Stimulated activated CD8-positive, alpha-beta memory T cell treated with anti-CD3 and anti-CD28 coated beads, Interleukin-2, amount 100 ng/mL, for 1 hour (primary cell): ENCODE measurements at places on chromosomes 6 and 20.

DNA sequence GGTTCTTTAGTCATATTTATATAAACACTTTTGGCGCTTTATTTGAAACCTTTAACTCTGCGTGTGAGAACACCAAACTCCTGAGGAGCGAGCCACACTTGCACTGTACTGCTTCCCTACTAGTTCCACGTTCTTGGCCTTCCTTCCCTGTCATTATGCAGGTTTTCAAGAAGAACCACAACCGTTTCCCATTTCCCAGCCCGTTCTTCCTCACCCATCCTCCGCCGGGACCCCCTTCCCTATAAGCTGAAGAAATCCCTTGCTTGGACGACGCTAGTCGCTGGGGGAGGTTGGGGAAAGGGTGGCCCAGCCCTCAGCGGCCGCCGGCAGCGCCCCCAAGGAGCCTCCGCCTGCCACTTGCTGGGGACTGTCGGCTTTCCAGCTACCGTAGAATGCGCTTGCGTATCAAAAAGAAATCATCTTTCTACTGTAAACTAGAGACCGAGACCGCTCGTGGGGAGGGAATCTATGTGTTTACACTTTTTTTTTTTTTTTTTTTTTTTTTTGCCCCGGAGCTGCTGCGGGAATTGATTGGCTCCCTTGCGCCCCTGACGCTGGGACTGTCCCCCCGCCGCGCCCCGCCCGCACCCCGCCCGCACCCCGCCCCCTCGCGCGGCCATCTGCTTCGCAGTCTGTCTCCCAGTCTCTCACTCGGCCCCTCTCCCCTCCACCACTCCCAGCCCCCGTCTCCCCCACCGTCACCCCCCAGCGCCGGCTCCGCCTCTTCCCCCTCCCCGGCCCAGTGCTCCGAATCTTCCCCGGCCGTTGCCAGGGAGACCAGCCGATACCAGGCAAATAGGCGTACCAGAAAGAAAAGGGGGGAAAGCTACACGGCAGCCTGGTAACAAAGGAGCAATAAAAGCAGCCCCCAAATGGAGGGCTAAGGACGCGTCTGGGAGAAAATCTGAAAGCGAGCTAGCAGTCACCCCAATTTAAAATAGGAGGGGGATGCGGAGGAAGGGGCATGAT is 2.3 kb upstream of the MARCKS start:
- no peak for DNase-seq

GRCh38 chr6:5403076-5403475 is 141.8 kb downstream of the FARS2 start:
- DNase-seq = no peak

- DNase-seq = no peak
Measured at GRCh38 chr20:51198876-51199523, 176.1 kb upstream of the KCNG1 start.

DNA sequence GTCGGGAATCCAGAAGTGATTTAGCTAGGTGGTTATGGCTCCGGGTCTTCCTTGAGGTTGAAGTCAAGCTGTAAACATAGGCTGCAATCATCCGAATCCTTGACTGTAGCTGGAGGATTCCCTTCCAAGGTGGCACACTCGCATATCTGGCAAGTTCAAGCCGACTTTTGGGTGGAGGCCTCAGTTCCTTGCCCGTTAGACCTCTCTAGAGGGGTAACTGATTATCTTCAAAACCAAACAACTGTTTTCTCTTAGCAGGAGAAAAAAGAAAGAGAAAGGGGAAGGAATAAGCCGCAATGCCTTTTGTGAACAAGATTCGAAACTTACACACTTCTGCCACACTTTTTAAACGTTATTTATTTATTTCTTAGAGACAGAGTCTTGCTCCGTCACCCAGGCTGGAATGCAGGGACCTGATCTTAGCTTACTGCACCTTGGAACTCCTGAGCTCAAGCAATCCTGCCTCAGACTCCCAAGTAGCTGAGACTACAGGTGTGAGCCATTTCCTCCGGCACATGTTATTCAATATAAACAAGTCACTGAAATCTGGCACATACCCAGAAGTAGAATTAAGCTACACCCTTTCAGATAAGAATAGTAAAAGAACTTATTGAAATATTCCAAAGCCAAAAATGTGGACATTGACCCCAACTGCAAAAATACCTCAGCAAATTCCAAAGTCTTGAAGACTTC is 76.3 kb downstream of the HFE start:
- DNase-seq = no peak

DNA sequence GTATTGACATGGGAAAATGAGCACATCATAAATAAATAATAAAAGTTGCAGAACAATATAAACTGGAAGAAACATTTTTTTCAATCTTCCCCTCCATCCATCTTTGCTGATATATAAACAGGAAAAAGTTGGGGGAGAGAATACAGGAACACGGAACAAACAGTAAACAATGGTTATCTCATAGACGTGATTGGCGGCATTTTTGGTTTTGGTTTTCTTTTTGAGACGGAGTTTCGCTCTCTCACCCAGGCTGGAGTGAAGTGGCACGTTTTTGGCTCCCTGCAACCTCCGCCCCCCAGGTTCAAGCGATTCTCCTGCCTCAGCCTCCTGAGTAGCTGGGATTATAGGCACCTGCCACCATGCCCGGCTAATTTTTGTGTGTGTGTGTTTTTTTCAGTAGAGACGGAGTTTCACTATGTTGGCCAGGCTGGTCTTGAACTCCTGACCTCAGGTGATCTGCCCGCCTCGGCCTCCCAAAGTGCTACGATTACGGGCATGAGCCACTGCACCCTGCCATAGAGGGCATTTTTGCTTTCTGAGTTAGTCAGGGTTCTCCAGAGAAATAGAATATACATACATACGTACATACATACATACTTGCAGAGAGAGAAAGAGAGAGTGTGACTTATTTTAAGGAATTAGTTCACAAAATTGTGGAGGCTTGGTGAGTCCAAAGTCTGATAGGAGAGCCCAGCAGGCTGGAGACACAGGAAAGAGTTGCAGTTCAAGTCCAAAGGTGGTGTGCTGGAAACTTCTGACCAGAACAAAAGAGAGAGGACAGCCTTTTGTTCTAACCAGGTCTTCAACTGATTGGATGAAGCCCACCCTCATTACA is 22.6 kb downstream of the GNL1 start:
- no peak for DNase-seq

DNA sequence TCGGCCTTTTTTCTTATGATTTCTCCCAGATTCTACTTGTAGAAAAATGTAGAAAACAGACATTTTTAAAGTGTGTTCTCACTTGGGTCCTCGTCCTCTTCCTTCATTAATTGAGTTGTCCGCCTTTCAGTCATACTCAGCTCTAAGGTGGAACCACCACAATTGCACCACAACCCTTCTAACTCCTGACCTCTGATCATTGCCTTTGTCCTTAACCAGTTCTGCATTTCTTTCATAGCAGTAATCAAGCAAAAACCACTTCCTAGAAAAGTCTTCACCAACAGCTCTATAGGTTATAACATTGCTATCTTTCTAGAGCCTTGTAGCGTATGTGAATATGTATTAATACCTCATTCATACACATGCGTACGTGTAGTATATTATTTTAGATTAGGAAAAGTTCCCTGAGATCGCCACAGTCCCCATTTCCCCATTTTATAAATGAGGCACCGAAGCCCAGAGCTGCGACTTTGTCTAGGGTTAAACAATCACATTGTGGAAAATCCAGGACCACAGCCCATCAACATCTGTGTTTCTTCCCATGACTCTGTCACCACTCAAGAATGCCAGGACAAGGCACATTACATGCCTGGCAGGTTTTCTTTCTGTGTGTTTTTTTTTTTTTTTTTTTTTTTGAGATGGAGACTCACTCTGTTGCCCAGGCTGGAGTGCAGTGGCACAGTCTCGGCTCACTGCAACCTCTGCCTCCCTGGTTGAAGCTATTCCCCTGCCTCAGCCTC is 175.5 kb downstream of the BTBD3 start:
- no peak for DNase-seq

DNA sequence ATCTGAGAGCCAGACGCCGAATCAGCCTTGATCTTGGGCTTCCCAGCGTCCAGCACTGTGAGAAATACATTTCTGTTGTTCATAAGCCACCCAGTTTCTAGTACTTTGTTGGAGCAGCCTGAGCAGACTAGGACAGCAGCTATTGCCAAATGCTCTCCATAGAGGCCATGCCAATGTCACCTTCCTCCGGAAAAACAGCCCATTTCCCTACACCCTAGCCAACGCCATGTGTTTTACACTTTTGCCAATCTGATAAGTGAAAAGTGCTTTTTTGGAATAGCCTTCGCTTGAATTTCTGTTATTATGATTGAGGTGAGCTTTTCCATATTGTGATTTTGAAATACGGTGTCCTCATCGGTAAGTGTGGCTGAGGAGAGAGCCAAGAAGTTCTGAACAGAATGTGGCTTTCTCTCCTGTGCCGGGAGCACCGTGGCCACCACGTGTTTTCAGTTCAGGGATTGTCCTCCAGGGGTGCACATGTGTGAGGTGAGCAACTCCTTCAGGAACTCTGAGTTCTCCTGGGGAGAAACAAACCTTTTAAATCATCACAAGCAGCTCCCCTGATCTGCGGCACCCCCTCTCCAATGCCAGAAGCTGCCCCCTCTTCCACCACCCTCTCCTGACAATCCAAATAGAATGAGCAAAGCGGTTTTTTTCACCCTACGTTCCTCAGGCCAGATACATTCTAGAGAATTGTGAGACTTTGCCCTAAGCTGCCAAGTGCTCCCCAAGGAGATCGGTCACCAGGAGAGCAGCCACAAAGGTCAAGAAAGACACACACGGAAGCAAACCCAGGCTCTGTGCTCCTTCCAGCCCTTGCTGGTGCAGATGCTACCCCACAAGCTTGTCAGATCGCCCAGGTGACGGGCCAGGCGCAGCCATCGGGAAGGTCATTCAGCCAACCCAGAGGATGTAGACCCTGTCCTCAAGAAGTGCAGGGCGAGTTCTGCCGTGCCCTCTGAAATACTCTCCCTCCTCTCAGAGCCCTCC is 36.0 kb downstream of the TAF8 start:
- DNase-seq = no peak

GRCh38 chr6:123661105-123661891 is 24.5 kb upstream of the TRDN start:
- DNase-seq = no peak

DNA sequence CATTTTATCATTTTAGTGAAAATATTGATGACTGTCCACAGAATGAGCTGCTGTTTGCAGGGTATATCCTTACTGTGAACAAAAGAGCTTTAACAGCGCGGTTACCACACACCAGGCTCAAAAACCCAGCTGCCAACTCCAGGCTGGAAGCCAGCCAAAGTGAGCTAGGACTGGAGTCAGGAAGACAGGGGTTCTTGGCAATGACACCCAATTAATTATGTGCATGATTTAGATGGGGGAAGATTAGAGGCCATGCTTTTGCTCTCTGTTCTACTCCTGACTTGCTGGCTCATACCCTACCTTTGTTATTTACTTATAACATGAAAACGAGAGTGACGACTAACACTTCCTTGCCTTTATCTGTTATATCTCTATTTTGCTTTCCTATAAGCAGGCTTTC is 128.9 kb upstream of the SHLD1 start:
- DNase-seq = no peak

DNA sequence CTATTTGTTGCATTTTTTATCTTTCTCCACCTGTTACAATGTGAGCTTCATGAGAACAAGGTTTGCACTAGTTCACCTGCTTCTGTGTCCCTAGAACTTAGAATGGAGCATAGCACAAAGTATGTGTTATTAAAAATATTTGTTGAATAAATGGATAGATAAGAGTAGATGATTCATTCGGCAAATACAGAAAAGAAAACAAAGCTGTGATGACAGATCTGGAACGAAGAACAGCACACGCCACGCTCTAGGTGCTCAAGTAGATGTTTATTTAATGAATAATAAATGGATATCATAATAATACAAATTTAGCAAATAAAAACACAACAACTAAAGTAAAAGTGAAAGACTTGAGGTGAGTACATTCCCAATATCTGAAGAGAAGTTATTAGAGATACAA is 273.1 kb downstream of the HAO1 start:
- no peak for DNase-seq

DNA sequence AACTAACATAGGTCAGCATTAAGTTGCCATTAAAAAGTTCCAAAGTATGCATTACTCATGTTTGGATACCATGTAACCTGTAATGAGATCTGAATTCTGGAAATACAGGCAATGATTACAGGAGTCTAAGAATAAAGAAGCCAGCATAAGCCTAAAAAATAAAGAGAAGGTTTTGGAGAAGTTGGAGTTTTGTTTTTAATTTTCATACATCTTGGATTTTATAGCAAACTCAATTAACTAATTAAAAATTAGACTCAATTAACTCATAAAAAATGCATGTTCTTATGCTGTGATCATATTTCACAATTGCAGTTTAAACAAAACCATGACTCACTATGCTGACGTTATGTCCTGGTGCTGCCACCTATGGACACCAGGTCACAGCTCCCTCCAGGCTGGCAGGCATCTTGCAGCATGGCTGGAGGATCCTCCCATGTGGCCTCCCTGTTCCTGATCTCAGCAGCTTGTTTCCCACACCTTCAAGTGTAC is 648.8 kb upstream of the AGPAT4 start:
- DNase-seq = no peak

DNA sequence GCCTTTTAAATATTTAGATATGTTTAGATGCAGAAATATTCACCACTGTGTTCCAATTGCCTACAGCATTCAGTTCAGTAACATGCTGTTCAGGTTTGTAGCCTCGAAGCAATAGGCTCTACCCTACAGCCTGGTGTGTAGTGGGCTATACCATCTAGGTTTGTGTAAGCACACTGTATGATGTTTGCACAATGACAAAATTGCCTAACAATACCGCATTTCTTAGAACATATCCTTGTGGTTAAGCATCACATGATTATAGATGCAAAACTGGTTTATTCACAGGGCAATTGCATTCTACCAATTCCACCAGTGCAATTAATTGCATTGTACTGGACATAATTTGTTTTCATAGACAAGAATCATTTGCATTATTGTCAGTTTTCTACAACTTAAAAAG is 7.9 kb upstream of the SLC22A16 start:
- no peak for DNase-seq

GRCh38 chr6:156842598-156843250 is 65.5 kb downstream of the ARID1B start:
- DNase-seq = no peak

DNA sequence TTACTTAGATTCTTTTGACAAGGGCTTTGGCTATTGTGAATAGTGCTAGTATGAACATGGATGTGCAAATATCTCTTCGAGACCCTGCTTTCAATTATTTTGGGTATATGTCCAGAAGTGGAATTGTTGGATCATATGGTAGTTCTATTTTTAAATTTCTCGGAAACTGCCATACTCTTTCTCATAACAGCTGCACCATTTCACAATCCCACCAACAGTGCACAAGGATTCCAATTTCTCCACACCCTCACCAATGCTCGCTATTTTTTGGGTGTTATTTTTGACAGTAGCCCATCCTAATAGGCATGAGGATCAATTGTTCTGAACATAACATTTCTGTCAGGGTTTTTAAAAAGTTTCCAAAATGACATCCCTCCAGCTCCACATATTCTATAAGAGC is 69.2 kb upstream of the ESR1 start:
- no peak for DNase-seq
